ENCODE measurements at places on chromosomes 16 and 17. TPM values are rescaled to one million over a fixed set of nuclear protein-coding genes. Genes with fewer than 3 reads are reported as not detected.

The SPATA32 gene
- total RNA-seq: 0.26 TPM

The PABPN1L gene
- total RNA-seq: not detected

The TMC5 gene
- total RNA-seq: 1.4 TPM

The BEAN1 gene
- not detected for total RNA-seq

The CMTM2 gene
- total RNA-seq: not detected

The RRAD gene
- total RNA-seq: 4.3 TPM

The KRTAP4-4 gene
- total RNA-seq: not detected

The PRSS27 gene
- total RNA-seq: 3.3 TPM

The ZPBP2 gene
- not detected for total RNA-seq

The KRTAP9-2 gene
- not detected for total RNA-seq

The IGSF6 gene
- 0.23 TPM for total RNA-seq

The RCVRN gene
- total RNA-seq: not detected

The SLC16A6 gene
- 0.26 TPM for total RNA-seq

The ITGAD gene
- total RNA-seq: not detected

The GINS3 gene
- total RNA-seq: 7.6 TPM

The CES4A gene
- total RNA-seq: 6.1 TPM

The UBALD1 gene
- total RNA-seq: 29.9 TPM

The GRAP gene
- total RNA-seq: 0.21 TPM
